ENCODE measurements at places on chromosomes 11 and 22. TPM values are rescaled to one million over a fixed set of nuclear protein-coding genes. Genes with fewer than 3 reads are reported as not detected.

GRCh38 chr11:120985718-120986569 is 38.0 kb upstream of the TBCEL start:
- DNase-seq, result peak; percentile 45

- DNase-seq, result peak; percentile 75
Observed at GRCh38 chr22:46052801-46053562, 76.0 kb upstream of the WNT7B start.

The ZNF215 gene
- total RNA-seq, result 1.5 TPM

The OR51B4 gene
- not detected for total RNA-seq

DNA sequence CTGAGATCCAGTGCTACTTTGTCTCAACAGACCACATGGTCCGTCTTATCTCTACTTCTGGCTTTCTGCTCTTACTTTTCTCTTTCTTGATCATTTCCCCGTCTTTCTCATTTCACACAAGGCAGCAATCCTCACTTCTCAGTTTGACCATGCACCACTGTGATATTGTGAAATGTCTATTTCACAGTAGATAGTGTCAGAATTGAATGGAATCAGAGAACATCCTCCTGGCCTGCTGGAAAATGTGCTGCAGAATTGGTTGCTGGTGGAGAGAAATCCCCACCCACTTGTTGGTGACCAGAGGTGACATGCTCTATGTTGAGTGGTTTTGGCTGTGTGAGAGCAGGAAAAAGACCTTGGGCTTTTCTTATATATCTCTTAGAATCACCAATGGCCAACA is 57.8 kb upstream of the RCN1 start:
- no peak for DNase-seq

The GVQW3 gene
- 0.09 TPM for total RNA-seq

GRCh38 chr22:23790819-23791737 is 4.3 kb downstream of the SMARCB1 start:
- no peak for DNase-seq

- no peak for DNase-seq
Observed at GRCh38 chr11:14906993-14907392, 15.0 kb upstream of the CYP2R1 start.

DNA sequence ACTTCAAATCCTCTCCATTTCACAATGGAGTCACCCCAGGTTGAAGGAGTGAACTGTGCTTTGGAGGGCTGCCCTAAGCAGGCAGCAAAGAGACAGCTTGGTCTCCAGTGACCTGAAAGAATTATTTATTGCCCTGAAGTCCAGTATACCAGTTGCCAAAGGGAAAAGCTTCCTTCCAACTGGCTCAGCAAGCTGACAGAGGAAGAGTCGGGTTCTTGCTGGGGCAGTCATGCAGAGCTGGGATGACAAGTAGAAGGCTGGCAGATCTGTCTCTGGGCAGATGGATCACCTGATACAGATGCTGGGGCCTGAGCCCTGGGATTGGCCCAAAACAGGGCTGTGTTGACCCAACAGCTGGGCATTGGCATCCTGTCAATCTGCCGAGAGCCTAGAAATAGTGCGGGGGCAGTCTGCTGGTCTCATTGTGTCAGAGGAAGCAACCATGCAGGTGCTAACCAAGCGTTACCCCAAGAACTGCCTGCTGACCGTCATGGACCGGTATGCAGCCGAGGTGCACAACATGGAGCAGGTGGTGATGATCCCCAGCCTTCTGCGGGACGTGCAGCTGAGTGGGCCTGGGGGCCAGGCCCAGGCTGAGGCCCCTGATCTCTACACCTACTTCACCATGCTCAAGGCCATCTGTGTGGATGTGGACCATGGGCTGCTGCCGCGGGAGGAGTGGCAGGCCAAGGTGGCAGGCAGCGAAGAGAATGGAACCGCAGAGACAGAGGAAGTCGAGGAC is at the start of gene THRSP:
THRSP (plus strand) TSS at position 422 of the 742 bp plus-strand sequence; CDS start at position 443, 21 bp downstream.
- no peak for DNase-seq

DNA sequence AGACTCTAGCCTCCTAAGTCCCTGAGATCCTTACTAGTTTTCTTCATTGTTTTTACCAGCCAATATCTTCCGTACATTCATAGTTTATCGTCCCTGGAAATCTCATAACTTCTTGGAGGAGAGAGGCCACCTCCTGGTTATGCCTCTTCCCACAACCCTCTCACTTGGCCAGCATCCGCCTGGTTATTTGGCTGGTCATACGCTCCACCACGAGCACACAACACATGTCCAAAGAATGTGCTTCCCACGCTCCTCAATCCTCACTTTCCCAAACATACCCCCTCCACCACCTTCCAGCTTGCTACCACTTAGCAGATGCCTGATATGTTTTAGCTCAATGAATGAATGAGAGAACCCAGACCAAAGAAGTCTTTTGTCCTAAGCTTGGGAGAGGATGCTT is 83.5 kb upstream of the EIF3D start:
- DNase-seq, result no peak

The SLC22A8 gene
- total RNA-seq, result not detected

The DRICH1 gene
- not detected for total RNA-seq

The ST13 gene
- total RNA-seq, result 304 TPM

The DEFB131B gene
- not detected for total RNA-seq
